Skin of body (tissue), 3 donors: ENCODE measurements at places on chromosomes 7 and 10.

DNA sequence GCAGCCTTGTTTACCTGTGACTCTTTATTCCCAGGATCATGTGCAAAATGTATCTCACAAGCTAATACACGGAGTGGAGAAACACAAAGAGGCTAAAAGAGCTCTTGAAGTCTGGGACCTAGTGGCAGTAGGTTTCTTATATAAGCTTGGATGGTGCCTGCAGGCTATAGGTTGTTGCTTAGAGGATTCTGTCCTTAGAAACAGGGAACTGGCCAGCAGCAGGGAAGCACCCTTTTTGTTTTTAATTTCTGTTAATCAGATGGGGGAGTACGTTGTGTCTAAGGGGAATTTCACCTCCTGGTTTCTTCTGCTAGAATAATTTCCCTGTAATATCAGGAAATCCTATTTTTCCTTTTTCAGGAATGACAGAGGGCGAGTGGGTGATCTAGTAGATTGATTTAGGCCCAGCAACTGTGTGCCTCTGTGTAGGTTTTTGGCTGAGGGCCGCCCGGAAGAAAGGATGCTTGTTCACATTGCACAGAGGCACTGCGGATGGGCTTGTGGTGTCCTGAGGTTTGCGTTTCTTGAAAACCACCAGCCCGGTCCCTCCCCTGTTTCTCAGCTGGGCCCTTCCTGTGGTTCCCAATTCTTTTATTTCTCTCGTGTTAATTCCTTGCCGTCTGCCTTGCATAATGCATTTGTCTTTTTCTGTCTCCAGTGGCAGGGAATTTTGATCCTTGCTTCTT lies 158.0 kb downstream of the CAMK1D start:
- no peak for DNase-seq

GRCh38 chr10:4373612-4374011 lies 452.4 kb upstream of the AKR1E2 start:
- DNase-seq: no peak

- DNase-seq: peak; percentile 2
Observed at GRCh38 chr7:82244947-82245517, 198.5 kb downstream of the CACNA2D1 start.

DNA sequence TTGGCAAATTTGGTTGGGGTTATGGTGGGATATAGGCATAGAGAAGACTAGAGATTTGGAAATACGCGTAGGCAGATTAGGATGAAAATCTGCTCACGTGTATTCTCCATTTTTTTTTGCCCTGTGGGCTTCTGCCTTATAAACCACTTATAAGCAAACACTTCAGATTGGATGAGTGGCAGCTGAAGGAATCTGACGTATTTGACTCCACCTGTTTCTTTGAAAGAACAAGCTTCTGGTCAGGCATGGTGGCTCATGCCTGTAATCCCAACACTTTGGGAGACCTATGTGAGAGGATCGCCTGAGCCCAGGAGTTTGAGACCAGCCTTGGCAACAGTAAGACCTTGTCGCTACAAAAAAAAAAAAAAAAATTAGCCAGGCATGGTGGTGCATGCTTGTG lies 5.1 kb downstream of the STK31 start:
- no peak for DNase-seq

DNA sequence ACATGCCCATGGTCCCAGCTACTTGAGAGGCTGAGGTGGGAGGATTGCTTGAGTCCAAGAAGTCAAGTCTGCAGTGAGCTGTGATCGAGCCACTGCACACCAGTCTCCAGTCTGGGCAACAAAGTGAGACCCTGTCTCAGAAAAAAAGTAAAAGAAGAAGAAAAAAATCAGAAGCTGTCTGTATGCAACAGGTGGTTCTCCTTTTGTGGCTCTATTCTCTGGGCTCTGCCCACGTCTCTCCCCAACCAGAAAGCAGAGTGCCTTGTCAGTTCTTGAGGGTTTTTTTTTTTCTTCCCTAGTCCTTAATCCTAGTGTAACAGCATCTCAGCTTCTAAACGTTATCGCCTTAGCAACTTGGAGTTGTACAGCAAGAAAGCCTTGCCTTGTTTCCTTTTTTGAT lies 89.5 kb downstream of the PRKCQ start:
- DNase-seq: no peak

DNA sequence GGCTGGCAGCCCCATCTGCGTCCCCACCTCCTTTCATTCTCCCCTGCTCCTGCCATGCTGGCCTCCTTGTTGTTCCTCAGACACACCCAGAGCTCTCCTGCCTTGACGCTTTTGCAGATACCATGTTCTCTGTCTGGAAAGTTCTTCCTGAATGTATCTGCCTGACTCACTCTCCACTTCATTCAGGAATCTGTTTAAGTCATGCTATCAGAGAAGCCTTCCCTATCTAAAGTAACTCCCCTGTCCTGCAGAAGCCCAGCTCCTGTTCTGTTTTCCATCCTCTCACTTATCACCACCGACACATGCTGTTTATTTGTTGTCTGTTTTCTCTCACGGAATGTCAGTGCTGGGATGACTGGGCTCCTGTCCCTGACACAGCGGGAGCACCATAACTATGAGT lies 82.0 kb downstream of the AFAP1L2 start:
- DNase-seq: no peak

DNA sequence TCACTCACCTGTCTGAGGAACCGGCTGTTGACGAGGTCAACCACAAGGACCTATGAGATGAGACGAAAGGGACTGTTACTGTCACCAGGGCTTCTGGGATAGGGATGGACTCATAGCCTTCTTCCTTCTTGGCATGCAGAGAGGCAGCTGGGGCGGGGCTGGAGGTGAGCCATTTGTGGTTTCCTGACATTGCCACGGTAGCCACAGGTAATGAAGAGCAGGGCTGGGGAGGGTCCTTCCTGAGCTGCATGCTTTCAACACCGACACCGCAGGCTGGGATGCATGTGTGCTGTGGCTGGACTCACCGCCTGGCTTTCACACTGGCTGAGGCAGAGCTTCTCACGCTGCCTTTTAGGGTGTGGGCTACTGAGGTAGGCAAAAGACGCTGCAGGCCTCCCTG lies 46.4 kb upstream of the MKRN1 start:
- DNase-seq: no peak

DNA sequence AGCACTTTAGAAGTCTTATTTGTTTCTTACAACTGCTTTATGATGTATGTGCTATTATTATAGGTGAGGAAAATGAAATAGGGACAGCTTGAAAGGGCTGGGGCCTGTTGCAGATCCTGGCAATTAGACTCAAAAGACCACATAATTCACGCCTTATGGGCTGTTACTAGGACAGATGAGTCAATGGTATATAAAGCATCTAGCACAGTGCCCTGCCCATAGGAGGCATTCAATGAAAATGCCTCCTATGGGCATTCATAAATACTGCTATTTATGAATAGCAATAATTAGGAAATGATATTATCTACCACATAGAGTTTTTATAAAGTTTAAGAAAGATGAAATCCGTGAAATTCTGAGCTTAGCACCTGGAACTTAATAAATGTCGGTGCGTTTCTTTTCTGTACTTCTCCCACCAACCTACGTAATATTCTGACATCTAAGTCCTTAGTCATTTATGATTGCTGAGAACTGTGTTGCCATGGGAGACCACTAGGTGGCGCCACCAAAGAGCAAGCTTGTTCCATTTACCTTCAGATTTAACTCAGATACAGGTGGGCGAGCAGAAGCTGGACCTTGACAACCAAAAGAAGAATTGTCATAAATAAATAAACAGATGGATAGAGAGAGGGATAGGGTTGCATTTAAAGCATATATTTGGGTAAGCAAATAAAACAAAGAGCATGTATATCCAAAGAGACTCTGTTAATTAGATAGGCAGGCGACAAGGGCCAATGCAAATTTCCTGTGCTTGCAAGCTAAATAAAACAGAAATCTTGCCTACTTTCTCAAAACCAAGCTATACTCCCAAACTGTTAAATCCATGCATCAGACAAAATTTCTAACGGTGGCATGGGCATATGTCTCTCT lies 699.9 kb downstream of the INHBA start:
- DNase-seq: no peak

- no peak for DNase-seq
Observed at GRCh38 chr10:51733057-51733456, 33.7 kb upstream of the CSTF2T start.

GRCh38 chr10:59895629-59896116 lies 10.7 kb downstream of the CCDC6 start:
- DNase-seq: no peak

GRCh38 chr10:103111031-103111917 lies 81.8 kb downstream of the NT5C2 start:
- peak; percentile 33 for DNase-seq

DNA sequence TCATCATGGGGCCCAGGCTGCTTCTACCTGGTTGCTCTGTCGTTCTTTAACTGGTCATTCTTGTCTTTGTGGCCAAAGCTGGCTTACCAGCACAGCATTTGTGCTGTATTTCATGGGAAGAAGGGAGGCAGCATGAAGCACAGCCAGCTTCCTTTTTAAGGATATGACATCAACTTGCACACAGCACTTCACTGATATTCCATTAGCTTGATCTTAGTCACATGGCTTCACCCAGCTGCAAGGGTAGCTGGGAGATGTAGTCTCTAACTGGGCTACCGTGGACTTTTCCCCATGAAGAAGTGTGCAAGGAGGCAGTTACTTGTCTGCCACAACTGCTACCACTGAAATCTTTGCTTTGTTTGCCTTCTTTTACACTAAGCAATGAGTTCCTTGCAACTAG lies 525.2 kb downstream of the LRMDA start:
- DNase-seq: no peak

GRCh38 chr10:4195213-4195612 lies 410.2 kb upstream of the KLF6 start:
- DNase-seq: no peak

GRCh38 chr7:133349101-133349500 lies 96.2 kb downstream of the EXOC4 start:
- DNase-seq: no peak
